ENCODE measurements at places on chromosomes 7 and 10. TPM values are rescaled to one million over a fixed set of nuclear protein-coding genes. Genes with fewer than 3 reads are reported as not detected.

DNA sequence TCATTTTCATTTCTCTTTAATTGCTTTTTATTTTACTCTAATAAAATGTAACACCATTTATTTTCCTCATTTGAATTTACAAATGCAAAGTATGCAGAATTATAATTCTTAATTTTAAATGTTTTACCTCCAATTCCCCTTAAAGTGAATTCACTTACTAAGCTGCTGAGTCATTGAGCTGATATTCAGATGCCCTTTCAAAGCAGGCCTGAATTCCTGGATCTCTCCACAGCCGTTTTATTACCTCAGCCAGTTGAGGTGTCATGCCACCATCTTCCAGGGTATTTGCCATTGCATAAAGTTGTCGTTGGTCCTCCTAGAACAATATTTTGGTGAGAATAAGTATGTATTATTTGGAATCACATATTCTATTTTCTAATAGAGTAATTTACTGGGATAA is 33.2 kb downstream of the GNAT3 start:
- no peak for DNase-seq

PAX4 gene
- not detected for total RNA-seq

DNA sequence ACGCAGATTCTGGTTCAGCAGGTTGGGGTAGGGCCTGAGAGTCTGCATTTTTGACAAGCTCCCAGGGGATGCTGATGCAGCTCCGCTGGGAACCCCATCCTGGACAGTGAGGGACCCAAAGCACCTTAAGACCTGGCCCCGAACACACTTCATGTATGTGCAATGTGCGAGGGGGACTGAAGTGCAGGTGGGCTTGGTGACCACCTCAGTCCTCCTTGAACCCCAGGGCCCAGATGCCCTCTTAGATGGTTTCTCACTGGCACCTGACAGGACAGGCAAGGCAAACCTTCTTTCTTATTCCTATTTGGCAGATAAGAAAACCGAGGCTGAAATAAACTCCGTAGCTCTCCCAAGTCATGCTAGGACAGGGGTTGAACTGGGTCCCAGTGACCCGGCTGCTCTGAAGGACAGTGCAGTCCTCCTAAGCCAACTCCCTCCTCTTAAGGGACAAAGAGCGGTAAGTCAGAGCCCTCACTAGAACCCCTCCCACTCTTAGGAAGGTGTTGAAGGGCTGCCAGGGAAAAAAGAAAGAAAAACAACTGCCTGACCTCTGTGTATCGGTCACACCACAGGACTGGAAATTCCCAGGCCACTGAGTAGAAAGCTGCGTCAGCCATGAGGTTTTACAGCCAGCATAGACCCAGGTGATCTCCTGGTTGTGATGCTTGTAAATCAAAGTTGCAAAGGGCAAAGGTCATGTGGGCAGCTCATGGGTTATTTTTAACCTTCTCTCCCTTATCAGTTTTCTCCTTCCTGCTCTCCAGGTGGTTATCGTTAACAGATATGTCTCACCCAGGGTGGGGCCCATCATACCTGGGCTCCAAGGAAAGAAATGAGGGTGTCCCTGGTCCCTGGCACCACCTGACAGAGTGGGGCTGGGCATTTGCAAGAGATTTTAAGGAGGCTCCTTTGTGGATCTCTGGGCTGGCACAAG is 90.9 kb upstream of the SMNDC1 start:
- DNase-seq = no peak

DNA sequence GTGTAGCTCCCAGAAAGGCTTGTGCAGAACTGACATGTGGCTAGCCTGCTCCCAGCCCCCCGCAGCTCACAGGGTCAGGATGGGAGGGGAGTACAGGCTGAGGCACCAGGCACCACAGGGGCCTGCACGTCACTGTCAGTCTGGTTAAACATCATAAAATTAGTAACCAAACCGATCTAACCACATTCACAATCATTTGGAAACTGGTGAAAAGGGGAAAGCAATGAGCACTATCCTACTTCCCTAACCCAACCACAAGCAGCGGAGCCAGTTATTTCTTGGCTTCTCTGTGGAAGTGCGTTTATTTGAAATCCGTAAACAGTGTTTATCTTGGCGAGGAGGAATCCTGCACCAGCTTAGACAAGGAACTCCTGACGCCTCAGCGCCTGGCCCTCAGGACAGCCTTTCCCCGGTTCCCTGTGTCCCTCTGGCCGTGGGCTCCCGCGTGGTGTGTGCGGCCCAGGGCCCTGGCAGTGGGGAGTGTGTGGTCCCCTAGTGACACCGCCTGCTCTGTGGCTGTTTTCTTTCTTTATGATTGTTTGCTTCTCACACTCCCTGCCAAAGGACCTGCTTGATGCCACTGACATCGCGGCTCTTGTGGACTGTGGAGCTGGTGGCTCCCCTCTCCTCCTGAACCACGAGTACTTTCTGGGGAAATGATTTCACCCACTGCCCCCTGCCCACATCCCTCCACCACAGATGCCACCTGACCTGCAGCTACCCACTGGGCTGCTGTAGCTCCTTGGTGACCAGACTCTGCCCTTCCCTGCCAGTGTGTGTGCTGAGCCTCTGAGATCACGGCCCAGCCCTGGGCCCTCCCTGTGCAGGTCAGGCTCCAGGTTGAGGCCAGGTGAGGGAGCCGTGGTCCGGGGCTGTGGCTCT is 38.0 kb downstream of the INPP5A start:
- DNase-seq = no peak

- no peak for DNase-seq
These were observed 291.8 kb downstream of the CRPPA start for GRCh38 chr7:16129431-16130110.

GRCh38 chr7:77687747-77688144 is 8.5 kb upstream of the RSBN1L start:
- no peak for DNase-seq

AFAP1L2 gene
- total RNA-seq = 6.2 TPM

PLAC9 gene
- total RNA-seq = 16.7 TPM

- no peak for DNase-seq
These were observed 435.3 kb upstream of the IGFBP3 start for GRCh38 chr7:46356371-46356770.

CACNB2 gene
- 3.2 TPM for total RNA-seq

COX19 gene
- 7.9 TPM for total RNA-seq

DNA sequence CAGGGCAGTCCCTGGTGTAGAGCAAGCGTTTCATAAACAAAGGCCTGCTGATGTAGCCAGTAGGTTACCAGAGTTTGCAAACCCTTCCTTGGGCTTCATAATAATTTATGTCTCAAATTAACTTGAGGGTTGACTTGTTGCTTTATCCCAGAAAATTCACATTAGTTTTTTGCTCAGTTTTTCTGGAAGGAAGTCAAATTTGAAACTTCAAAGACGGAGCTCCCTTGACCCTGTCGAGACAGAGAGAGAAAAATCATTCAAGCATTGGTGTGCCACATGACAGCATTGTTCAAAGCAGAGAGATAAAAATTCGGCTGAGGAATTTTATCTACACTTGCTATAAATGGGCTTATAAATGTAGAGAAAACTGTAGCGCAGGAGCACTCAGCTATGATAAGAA is 627.7 kb downstream of the TNS3 start:
- no peak for DNase-seq

DNA sequence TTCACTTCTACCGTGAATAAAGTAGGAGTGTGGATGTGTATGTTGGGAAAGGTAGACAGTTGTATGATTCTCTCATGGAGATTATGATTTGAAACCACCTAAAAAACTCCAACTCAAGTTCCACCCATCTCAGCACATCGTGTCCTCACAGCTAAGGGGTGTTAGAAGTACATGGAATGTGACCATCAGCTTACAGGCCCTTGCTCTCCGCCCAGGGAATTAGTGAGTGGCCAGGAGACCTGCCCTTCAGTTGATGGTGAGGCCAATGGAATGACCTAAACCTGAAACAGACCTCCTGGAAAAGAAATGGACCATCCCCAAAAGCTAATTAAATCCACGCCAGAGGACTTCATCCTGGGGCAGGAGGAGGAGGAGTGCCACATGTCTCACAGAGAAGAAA is 2.1 kb upstream of the WNT2 start:
- DNase-seq = no peak

DNA sequence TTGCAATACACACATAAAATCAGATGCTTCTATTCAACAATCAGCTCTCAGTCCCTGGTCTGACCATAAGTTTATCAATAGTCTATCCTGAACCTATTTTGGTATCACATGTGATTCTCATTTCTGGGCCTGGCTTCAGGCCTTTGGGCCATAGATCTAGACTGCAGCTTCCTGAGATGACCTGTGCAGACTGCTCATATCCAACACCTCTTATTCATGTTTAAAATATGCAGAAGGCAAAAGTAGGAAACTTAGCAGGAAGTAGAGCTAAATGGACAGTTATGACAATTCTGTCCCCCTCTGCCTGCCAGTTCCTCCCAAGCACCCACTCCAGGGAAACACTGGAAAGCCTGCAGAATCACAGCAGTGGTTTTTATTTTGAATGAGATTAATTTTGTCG is 53.3 kb downstream of the C7orf25 start:
- DNase-seq = no peak

DNA sequence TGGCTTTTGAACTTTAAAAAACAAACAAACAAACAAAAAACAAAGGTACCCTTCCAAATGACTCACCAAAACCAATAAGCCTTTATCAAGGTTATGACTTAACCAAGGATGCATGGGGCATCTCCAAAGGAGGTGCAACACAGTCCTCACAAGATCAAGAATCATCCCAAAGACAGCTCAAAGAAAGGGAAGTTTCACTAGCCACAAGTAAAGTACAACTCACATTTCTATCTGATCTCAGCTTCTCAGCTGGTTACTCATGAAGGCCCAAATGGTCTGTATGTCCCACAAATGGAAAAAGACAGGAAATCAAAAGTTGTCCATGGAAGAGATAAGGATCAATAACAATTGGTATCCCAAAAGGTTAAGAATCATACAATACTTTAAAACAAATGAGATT is 6.0 kb upstream of the MKLN1 start:
- no peak for DNase-seq

DNA sequence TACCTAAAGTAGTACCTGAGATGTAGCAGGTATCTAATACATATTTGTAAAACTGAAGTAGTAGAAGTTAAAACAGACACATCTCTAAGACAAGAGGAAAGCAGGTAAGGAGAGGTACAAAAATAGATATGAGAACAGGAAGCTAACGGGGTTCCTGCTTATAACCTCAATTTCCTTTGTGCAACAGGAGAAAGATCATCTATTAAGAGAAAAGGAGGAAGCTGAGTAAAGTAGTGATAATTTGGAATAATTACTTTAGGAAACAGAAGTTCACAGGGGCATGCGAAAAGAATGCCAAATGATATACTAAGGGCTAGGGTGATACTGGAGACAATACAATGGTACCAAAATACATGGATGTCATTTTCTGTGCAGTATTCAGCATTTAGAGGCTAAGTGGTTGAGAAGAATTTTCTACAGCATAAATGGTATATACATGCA is 108.7 kb downstream of the NRBF2 start:
- no peak for DNase-seq

GRCh38 chr7:80087771-80088170 is 46.9 kb upstream of the GNAI1 start:
- DNase-seq = no peak

LIPJ gene
- not detected for total RNA-seq

- no peak for DNase-seq
These were observed 261.5 kb downstream of the CDK14 start for GRCh38 chr7:90857603-90858002.

DNA sequence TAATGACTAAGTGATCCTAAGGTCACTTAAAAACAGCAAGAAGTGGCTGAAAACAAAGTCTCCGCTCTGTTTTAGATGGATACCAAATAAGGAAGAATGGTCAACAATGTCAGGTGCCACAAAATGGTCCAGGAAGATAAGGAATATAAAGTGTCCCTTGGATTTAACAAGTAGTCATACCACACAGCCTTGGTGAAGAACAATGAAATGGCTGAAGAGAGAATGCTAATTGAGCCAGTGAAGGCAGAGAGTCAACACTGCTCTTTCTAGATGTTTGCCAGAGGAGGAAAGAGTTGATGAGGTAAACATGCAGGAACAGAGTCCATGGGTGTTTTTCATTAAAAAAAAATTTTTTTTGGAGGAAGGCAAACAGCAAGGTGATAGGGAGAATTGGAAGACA is 2.1 kb upstream of the CASD1 start:
- DNase-seq = no peak

Measured in H1 (cell line).